ENCODE measurements at places on chromosomes 12 and 14.

- no peak for DNase-seq
Measured at GRCh38 chr12:85392508-85392907, 112.5 kb downstream of the ALX1 start.

DNA sequence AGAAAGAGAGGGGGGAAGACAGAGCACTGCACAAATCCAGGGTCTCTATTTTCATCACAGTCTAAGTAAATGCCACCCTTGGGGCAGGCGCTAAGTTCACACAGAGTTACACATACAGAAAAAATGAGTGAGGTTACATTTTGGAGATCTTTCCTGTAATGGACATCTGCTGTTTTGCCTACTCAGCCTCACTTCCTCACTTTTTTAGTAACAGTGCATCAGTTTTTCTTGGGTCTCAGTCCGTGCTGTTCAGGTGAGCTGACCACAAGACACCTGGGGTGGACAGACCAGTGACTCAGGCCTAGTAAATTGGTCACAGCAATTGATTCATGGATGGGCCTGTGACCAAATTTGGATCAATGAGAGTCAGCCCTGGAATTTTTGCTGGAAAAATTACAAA is 33.6 kb upstream of the SLC5A8 start:
- DNase-seq: no peak

DNA sequence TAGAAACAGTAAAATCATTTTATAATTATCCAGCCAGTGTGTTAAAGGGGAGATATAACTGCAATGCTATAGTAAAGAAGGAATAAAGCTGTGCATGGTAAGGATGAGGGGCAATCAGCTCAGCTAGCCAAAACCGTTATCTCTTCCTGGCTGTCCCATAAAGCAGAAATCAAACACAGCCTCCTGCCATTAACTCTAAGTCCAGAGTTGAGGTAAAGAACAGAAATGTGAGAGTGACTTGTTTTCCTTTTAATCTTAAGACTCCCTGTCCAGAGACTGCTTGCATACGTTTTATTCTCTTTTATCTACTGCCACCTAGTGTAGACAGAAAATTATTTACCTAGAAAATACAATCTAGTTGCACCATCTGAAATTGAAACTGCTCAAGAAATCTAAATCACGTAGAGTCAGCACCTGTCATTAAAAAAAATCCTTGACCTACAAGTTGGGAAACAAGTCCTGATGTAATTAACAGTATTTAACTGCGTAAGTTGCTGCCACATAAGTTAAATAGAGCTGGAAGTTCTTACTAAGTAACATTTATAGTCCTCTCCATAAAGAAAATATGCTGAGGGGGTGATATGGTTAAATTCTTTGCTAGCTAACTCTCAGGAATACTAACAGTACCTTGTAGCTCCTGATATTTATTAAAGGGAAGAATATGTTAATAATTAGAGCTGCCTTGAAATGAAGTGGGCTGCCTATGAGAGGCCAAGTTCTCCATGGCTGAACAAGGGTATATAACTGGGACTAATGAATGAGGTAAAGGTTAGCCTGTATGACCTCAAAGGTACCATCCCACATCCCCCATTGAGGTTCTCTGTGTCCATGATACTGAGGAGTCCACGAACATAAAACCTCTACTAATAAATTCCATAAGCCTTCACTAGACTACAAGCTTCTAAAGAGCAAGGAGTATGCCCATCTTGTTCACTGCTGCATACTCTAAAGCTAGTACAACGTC is 62.7 kb downstream of the GALNT4 start:
- DNase-seq: no peak

GRCh38 chr12:21073822-21074460 is 57.1 kb upstream of the SLCO1B1 start:
- no peak for DNase-seq

DNA sequence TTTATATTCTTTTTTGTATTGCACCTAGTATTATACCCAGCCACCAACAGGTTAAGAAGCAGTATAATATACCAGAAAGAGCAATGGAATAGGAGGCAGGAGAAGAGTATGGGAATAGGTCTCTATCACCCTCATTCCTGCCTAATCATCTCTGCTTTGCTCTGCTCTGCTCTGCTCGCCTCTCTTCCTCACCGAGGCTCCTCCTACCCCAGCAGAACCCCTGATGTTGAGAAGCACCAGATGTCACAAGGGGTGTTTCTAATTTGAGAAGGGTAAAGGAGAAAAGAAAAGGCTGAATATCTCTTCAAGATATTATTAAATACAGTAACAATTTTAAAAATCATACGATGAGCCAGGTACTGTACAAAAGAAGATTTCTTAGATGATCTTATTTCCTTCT is 89.0 kb downstream of the STON2 start:
- no peak for DNase-seq

DNA sequence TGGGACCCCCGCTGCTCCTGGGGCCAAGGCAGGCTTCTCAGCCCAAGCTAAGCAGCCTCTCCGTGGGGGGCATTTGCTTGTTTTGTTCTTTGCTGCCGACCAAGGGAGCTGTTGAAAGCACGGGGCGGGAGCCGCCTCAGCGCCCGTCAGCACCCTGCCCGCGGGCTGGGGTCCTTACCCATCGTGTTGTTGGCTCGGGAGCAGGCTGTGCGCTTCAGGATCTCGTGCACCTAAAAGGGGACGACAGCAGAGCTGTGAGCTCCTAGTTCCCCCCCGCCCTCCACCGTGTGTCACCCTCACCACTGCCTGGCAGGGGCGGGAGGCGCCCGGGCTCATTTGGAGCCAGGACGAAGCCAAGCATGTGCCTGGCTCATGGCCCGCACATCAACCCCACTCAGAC is 117.5 kb downstream of the ANO2 start:
- no peak for DNase-seq

GRCh38 chr14:95770777-95771176 is 56.9 kb upstream of the TCL1A start:
- no peak for DNase-seq

DNA sequence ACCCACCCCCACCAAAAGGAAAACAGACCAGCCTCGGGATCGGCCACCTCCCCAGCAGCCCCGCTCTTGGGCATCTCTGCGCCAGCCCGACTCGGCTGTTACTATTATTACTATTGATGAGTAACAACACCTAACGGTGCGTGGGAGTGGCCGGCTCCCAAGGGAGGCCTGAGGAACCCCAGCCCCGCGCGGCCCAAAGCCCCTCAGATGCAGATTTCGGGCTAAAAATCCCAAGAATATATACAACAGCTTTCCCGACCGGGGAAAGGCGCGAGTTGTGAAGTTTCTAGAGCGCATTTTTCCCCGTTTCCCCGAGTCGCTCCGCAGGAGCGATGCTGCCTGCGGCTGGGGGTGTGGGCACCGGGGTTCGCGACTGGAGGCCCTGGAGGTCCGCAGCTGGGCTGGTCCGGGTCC is 565 bp downstream of the NT5DC3 start:
- DNase-seq: no peak

- no peak for DNase-seq
Measured at GRCh38 chr12:87254381-87255030, 774.7 kb downstream of the C12orf50 start.

GRCh38 chr14:67491285-67491684 is 2.8 kb upstream of the TMEM229B start:
- no peak for DNase-seq

- DNase-seq: no peak
Measured at GRCh38 chr14:63895510-63895909, 42.7 kb downstream of the SYNE2 start.

DNA sequence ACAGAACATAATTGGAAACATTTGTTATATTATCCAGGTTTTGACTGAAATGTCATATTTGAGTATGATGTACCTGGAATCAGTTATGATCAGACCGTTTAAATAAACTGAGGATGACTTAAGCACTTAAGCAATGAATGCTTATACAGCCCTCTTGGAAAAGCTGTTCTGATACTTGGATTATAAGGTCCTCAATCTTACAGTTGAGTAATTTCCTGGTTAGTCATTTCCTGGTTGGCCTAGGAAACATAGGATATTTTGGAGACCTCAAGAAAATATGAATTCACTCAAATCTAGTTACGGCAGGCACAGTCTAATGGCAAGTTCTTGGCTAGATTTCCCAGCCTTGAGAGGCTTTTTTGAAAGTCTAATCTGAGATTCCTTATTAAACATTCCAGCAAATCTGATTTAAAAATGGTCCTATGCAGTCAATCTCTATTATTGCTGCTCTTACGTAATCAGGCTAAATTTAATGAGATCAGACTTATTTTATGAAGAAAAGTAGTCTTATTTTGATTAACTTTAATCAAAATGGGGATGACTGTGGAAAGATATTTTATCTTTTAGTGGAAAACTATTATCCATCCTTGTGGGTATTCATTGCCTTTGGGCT is 447.2 kb downstream of the SNAPC1 start:
- no peak for DNase-seq

GRCh38 chr12:125303337-125303736 is 238.1 kb downstream of the AACS start:
- DNase-seq: no peak

GRCh38 chr14:76767681-76768656 is 6.7 kb downstream of the VASH1 start:
- DNase-seq: peak; percentile 92

- DNase-seq: peak; percentile 62
Measured at GRCh38 chr12:94532490-94533422, 73.1 kb upstream of the CEP83 start.

GRCh38 chr12:61574339-61574738 is 685.9 kb upstream of the USP15 start:
- DNase-seq: no peak

- DNase-seq: no peak
Measured at GRCh38 chr12:107605293-107605692, 80.3 kb upstream of the PWP1 start.

DNA sequence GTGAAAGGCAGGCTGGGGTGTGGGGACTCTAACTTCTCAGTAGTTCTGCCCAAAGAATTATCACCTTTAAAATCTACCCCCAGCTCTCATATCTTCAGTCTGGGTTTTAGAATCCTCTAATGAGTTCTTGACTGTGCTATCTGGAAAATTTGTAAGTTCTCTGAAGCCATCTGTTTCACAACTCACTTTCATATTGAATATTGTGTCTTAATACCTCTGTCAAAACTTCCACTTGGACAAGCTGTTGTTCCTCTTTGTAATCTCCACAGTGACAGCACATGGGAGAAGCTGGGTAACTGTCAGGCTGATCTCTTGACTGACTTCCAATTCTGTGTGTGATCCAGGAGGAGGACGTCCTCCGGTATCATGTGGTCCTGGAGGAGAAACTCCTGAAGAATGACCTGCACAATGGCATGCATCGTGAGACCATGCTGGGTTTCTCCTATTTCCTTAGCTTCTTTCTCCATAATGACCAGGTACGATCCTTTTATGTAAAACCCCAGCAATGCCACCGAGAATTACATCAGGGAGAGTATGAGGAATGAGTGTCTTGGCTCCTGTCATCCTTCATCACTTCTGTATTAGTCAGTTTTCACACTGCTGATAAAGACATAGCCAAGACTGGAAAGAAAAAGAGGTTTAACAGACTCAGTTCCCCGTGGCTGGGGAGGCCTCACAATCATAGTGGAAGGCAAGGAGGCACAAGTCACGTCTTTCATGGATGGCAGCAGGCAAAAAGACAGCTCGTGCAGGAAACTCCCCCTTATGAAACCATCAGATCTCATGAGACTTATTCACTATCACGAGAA is 111.9 kb downstream of the STAB2 start:
- no peak for DNase-seq

DNA sequence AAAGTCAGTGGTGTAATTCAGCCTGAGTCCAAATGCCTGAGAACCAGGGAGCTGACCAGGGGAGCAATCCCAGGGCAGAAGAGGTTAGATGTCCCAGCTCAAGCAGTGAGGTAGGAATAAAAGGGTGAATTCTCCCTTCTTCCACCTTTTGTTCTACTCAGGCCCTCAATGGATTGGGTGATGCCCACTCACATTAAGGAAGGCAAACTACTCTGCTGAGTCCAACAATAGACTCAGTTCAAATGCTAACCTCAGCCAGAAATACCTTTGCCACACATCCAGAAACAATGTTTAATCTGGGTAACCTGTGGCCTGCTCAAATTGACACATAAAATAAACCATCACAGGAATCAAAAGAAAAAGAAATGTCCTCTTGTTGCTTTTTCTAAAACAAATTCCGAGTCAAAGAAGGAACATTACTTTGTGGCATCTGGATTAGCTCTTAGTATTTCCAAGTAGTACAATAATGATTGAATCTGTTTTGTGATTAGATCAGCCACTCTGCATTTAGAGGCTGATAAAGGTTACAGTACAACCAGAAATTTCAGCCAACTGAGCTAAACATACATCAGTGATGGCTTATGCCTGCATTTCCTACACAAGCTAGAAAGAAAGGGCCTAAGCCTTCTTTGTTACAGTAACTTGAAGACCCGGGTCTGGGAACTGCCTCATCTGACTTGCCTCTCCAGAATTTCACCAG is 43.6 kb upstream of the TRIM9 start:
- no peak for DNase-seq

All from CD4-positive, alpha-beta T cell treated with Interleukin-15 for 1 hour (primary cell).